Upper lobe of right lung (tissue), 1 donor: ENCODE measurements at places on chromosomes 12 and 14. TPM values are rescaled to one million over a fixed set of nuclear protein-coding genes. Genes with fewer than 3 reads are reported as not detected.

GRCh38 chr14:21987937-21988336 is 314.3 kb upstream of the OR4E1 start:
- DNase-seq, result no peak

The SYNE2 gene
- total RNA-seq, result 121 TPM

DNA sequence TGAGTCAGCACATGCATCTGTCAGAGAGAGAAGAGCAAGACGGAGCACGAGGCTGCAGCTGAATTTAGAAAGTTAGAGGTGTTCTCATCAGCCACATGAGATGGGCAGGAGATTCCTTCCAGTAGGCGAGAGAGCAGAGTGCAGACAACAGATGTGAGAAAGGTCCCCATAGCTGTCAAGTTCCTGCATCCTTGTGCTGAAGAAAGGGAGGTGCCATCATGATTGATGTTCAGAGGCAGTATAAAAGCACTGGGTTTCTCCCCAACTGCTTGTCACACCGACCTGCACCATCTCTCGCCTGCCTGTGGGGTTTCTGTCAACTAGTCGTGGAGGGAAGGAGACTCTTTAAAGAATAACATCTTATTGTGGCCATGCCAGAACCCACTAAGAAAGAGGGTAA is at the start of gene MYBPC1:
MYBPC1 (plus strand) TSS at position 272 of the 400 bp plus-strand sequence; CDS start at position 372, 100 bp downstream.
- DNase-seq, result no peak

- no peak for DNase-seq
Measured at GRCh38 chr14:77024171-77024691, 4.3 kb downstream of the IRF2BPL start.

- DNase-seq, result no peak
Measured at GRCh38 chr12:65953631-65954030, 129.3 kb downstream of the HMGA2 start.

DNA sequence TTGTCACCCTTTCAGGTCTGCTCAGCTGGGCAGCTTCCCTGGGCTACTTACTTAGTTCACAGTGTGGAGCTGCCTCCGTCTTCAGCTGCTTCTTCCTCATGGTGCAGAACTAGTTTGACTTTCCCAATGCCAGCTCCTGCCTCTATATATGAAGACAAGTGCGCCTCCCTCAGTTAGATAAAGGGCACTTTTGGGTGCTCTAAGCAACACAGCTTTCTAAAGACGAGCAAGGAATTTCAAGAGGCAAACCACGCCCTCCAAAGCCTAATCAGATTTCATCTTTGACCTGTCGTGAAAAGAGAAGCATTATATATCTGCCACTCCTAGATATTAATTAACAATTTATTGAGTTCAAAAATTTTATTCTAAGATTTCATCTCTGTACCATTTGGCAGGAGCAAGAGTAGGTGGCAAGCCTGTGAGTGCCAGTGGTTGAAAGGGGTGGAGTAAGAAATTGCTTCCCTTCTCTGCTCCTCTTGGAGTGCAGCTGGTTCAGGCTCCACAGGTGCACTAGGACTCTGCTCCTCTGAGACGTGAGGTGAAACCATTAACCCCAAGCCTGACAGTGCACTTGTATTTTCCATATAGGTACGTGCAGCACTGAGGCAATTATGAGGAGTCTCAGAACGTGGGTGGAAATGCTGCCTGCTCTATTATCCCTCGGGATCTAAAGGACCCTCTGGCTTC is 2.1 kb upstream of the SLC11A2 start:
- no peak for DNase-seq

DNA sequence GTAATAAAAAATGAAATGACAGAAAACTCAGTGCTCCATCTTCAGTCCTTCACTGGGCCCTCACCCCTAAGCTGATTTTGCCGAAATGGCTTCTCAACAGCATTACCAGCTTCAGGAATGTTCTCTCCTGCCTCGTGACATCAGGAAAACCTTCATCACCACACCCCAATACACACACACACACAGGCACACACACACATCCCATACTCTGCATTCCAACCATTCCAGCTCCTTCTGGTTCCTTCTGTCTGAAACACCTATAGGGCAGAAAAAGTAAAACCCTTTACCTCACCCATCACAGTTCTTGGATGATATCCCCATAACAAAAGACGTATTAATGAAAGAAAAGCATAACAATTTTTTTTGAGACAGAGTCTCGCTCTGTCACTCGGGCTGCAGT is 75.9 kb downstream of the CCDC60 start:
- no peak for DNase-seq

The KRT6A gene
- 3.0 TPM for total RNA-seq

The RGS6 gene
- 2.6 TPM for total RNA-seq

DNA sequence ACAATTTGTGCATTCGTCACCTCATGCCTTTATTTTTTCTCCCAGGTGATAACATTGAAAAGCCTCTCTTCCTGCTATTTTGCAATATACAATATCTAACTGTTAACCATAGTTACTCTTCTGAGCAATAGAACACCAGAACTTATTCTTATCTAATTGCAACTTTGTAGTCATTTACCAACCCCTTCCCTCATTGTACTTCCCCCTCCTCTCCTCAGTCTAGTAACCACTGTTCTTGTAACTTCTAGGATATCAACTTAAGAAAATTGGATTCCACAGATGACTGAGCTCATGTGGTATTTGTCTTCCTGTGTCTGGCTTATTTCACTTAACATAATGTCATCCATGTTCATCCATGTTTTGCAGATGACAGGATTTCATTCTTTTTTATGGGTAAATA is 7.6 kb downstream of the MUCL1 start:
- no peak for DNase-seq

- no peak for DNase-seq
Measured at GRCh38 chr12:54935235-54935951, 49.2 kb downstream of the TESPA1 start.

The SERPINA12 gene
- not detected for total RNA-seq

The RIMKLB gene
- total RNA-seq, result 32.0 TPM

The KRT71 gene
- not detected for total RNA-seq

DNA sequence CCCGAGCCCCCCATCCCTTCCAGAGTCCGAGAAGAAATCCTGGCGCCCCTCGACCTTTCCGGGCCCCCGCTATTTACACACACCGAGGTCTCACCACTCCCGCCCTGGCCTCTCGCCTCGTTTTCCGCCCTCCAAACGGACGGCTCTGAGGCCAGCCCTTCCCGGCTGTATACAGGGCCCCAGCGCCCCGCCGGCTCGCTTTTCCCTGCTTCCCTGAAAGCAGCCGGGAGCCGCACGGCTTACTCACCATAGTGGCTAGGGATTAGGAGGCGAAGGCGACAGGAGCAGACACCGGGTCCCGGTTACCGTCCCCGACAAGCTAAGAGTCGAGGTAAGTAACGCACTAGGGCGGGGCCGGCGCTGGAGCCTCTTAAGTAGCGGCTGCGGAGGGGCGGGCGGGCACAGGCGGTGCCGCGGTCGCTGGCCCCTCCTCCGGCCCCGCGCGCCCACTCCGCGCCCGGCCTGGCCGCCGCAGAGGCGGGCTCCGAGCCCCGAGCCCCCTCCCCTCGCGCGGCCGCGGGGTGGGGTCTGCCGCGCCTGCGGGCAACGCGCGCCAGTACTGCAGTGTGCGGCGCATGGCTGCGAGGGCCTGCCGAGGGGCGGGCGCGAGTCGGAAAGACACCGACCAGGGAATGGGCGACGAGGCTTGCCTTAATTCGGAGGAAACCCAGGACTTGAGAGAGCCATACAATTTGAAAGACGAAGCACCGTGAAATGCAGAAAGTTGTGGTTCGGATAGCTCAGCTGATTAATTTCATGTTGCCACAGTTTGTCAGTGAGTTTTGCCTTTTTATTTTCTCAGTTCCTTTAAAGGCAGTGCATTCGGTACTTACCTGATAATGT is at the start of gene TUBA1B:
TUBA1B (minus strand) TSS at position 345 of the 843 bp plus-strand sequence; CDS start at position 250, 95 bp downstream.
- DNase-seq, result peak; percentile 96

The TOGARAM1 gene
- total RNA-seq, result 12.6 TPM

- DNase-seq, result no peak
Measured at GRCh38 chr12:69129017-69129416, 110.4 kb upstream of the CPSF6 start.

- DNase-seq, result no peak
Measured at GRCh38 chr12:8941691-8942478, 7.6 kb downstream of the M6PR start.

DNA sequence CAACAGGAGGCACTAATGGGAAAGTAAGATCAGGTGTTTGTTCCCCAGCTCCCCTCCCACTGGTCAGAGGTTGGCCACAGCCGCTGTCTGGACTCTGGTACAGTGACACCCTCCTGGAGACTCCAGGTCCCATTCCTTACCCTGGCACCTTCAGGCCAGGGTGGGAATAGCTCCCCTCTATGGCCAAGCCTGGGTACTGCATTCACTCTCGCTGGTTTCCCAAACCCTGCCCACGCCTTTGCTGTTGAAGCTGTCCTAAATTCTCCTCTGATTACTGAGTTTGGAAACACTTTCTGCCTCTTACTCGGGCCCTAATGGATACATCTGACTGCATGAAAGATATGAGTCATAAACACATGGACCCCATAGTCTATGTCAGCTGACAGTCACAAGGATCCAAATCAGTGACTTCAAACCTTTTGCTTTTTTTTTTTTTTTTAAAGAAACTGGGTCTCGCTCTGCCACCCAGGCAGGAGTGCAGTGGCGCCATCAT is 17.9 kb downstream of the HRK start:
- no peak for DNase-seq

DNA sequence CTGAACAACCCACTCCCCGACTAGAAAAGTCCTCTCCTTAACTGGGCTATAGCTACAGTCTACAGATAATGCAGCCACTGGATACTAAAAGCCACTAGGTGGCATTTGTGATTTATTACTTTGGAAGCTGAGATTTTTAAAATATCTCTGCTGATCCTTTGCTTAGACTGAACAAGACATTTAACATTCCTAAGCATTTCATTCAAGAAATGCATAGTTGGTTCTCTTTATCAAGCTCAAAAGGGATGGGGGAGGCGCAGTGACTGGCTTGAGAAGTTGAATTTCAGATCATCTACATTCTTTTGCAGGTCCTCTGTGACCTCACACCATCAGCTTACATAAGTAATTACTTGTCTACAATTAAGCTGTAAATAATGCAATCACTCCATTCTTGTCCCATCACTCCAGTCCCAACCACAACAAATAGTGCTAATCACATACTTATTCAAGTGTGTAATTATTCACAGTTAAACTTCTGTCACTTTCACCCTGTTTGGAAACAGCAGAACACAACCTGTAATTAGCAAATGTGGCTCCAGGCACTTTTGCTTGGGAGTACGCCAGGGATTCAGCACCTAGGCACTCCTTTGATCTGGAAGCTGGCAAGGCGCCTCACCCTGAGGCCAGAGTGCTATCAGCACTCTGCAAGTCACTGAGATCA is 203.6 kb downstream of the NOVA1 start:
- no peak for DNase-seq

DNA sequence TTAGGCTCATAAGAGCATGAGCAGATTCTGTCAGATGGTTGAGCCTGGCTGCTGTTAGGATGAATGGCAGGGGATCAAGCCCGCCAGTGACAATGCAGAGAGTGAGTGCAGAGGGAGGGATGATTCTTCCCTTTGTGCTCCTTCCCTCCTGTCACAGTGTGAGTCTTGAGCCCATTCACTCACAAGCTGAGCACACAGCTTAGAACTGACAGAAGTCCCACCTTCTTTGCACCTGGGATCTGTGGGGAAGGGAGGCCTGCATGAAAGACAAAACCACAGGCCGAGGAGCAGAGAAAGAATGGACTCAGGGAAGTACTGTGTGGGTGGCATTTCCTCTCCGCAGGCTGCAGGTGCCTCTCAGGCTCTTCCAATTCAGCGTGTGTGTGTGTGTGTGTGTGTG is 160.6 kb downstream of the KCNA5 start:
- DNase-seq, result no peak

The RAD51AP1 gene
- 0.84 TPM for total RNA-seq

GRCh38 chr12:12425001-12425400 is 68.1 kb downstream of the BORCS5 start:
- no peak for DNase-seq

- no peak for DNase-seq
Measured at GRCh38 chr12:27785882-27786570, 6.0 kb upstream of the MANSC4 start.

- DNase-seq, result no peak
Measured at GRCh38 chr14:70188322-70188658, 461 bp downstream of the SLC8A3 start.

The TMEM63C gene
- total RNA-seq, result 0.06 TPM

DNA sequence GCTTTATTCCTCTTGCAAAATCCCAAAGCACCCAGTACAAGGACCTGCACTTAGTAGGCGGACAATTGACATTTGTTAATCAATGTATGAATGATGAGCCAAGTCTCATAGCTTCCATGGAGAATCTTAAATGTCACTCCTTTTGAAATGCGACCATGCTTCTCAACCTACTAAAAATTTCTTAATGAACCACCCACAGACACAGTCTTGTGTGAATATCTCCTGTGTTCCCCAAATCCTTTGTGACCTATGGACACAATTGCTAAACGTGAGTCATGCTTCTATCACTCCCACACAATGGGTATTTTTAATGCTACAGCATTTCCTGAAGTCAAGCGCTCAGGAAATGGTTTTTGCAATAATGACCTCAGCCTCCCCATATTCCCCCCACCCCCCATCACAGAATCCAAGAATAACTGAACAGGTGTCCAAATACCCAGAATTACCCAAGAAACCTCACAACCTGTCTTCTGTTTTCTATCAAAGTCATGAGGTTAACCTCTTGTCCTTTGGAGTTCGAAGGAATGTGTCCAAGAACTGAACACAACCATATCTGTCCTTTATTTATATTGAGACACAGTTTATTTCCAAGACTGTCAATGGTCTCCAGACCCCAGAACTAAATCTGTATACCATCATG is 163.6 kb upstream of the PLEKHG7 start:
- DNase-seq, result no peak

- DNase-seq, result no peak
Measured at GRCh38 chr12:7229741-7230140, 40.3 kb downstream of the PEX5 start.

- DNase-seq, result no peak
Measured at GRCh38 chr14:94341656-94342333, 18.7 kb upstream of the SERPINA6 start.

The BICD1 gene
- total RNA-seq, result 18.0 TPM

DNA sequence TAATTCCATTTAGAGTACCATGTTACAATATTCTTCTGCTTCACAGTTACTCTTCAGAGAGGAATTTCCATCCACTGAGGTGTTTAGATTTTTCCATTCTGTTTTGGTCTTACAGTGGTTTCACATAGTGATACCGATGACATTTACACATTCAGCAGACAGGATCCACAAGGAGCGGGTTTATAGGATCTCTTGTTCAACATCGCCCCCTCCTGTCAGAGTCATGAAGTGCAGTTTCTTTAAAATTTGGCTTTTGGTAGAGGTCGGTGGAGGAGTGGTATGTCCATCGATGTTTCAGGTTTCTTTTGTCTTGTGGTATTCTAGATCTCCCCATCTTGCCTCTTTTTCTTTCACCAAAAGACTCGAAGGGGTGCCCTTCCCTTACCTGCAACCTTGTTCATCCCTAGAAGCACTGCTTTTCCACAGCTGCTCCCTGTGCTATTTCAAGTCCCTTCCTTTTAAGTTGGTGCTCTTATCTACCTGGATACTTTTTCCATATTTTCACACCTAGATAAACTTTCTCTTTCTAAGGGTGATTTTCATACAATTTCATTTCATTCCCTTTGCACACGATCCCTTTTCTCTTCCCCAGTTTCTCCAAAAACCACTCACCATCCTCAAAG is 181.3 kb downstream of the ITPR2 start:
- no peak for DNase-seq
